ENCODE measurements at places on chromosomes 4 and X. TPM values are rescaled to one million over a fixed set of nuclear protein-coding genes. Genes with fewer than 3 reads are reported as not detected.

DNA sequence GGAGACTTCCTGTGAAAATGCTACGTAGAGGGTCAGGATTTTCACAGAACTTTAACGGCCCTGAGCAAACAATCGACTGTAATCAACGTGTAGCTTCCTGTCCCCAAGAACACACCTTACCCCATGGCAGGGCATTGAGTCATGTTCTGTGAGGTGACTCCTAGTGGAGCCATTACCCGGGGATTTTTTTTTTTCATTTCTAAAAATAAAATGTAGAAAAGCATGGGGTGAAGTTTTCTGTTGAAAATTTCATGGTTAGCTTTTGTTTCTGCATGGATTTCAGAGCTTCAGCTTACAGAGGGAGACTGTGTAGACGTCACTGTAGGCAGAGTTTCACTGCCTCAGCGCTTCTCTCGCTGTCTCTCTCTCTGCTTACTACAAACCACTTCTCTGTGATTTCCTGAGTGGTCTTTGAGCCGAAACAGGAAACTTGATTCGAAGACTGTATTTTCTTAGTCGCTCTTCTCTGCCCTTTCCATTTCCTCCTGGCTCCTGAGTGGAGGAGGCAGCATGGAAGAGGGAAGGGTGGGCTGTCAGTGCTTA lies 111.7 kb downstream of the NFKB1 start:
- DNase-seq: no peak
- H3K4me1 ChIP-seq: no peaks in the 10 kb centered on the region
- no peaks in the 10 kb centered on the region for H3K36me3 ChIP-seq
- no peak overlapping the region for H3K27ac ChIP-seq
- no peaks in the 10 kb centered on the region for H3K27me3 ChIP-seq

GRCh38 chr4:116059361-116059760 lies 945.9 kb upstream of the NDST4 start:
- H3K4me1 ChIP-seq: no peaks in the 10 kb centered on the region
- H3K27ac ChIP-seq: no peak overlapping the region
- no peaks in the 10 kb centered on the region for H3K27me3 ChIP-seq
- no peak for DNase-seq
- H3K36me3 ChIP-seq: no peaks in the 10 kb centered on the region
- H3K4me3 ChIP-seq: no peak overlapping the region

DNA sequence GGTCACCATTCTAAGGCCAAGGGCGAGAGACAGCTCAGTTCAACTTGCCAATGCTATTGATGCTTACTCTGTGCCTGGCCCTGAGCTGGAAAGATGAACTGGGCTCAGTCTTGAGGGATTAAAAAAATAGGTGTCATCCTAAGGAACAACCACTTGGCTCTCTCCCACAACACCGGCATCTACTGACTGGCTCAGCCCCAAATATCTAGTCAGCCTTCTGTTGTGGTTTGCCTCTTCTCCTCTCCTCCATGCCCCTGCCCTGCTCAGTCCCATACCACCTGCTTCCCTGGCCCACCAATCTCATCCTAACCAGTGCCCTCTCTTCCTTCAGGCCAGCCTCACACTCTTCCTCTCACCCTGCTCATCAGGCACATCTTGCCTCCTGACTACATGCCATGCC lies 29.6 kb downstream of the KDM5C start:
- H3K4me3 ChIP-seq: no peak overlapping the region
- H3K4me1 ChIP-seq: no peaks in the 10 kb centered on the region
- no peak overlapping the region for H3K27ac ChIP-seq
- H3K27me3 ChIP-seq: no peaks in the 10 kb centered on the region
- no peaks in the 10 kb centered on the region for H3K36me3 ChIP-seq

DNA sequence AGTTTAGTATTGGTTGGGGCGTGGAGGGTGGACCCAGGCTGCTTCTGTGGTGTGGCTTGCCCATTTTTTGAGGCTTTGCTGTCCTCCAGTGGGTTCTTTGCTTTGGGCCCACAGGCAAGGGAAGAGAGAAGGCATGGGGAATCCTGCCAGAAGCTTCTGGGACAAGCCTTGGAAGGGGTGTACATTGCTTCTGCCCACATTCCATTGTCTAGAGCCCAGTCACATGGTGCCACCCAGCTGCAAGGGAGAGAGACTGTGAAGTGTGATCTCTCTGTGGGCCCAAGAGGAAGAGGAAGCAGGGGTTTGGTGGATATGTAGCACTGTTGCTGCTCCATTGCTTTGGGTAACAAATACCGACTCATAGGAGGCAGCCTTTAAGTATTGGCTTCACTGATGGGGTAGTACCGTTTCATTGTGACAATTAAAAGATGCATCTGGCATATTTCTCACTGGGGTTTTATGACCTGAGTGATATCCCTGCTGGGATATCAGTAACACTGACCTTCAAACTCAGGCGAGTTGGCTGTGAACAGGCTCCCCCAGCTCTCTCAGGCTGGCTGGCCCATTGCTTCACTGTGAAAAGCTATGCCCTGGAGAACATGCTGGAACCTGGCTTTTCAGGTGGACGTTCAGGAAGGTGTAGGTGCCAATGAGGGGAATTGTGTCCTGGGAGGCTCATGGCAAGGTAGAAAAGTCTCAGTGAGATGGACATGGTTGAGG lies 85.9 kb downstream of the CLDN34 start:
- no peak overlapping the region for H3K4me3 ChIP-seq
- no peaks in the 10 kb centered on the region for H3K4me1 ChIP-seq
- DNase-seq: no peak
- H3K27me3 ChIP-seq: no peaks in the 10 kb centered on the region

The SLC9A7 gene
- total RNA-seq: 14.6 TPM

The REELD1 gene
- total RNA-seq: not detected

The RAB28 gene
- 23.1 TPM for total RNA-seq

GRCh38 chr4:56342746-56343145 lies 44.5 kb downstream of the AASDH start:
- no peak overlapping the region for H3K4me3 ChIP-seq
- no peak overlapping the region for H3K27ac ChIP-seq
- no peak for DNase-seq
- peaks cover 6% of the 10 kb centered on the region for H3K4me1 ChIP-seq

GRCh38 chr4:1395941-1396805 lies 10.1 kb downstream of the NKX1-1 start:
- peaks cover 7% of the 10 kb centered on the region for H3K27me3 ChIP-seq
- peaks cover 5% of the 10 kb centered on the region for H3K36me3 ChIP-seq

DNA sequence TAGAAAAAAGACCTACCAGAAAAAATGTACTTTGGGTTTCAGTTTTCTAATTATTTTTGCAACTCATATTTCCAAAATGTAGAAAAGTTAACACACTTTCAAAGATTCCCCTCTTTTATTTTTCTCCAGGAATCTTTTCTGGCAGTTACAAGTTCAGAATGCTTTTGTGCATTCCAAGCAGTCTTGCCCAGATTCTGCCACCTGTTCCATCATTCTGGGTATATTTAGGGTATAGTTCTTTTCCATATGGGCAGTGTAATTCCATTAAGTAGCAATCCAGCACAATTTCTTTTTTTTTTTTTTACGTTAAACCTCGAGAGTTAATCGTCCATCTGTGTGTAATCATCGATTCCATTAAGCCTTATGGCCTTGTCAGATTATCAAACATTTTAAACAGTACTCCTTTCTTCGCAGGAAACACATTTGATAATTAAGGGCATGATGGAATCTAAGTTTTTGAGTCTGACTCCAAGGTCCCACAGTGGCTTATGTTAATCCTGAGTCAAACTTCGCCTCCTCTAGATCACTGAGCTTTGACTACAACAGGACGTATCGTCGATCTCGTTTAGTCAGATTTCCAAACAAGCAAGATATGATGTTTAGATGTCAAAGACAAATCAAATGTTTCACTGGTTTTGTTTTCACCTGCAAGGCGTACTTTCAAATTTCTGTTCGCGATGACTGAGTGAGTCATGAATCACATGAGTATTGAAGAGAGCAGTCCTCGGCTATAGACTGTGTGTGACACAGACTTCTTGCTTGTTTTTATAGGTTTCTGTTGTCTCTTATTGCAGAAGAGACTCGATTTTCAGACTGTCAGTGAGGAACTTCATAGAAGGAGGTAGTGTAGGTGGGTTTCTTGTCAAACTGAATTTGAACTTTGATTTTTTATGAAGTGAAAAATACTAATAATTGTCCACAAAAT lies 118.9 kb upstream of the GK2 start:
- H3K27ac ChIP-seq: no peak overlapping the region
- H3K4me1 ChIP-seq: no peaks in the 10 kb centered on the region
- no peak overlapping the region for H3K4me3 ChIP-seq
- DNase-seq: no peak
- no peaks in the 10 kb centered on the region for H3K27me3 ChIP-seq
- no peaks in the 10 kb centered on the region for H3K36me3 ChIP-seq

Measured in adrenal gland (tissue), 19 donors.